Left kidney (tissue), 8 donors: ENCODE measurements at places on chromosomes 1 and 21. TPM values are rescaled to one million over a fixed set of nuclear protein-coding genes. Genes with fewer than 3 reads are reported as not detected.

GRCh38 chr1:205596876-205597275, 34.9 kb downstream of the ELK4 start:
- DNase-seq = no peak

- no peak for DNase-seq
Observed at GRCh38 chr21:36132696-36133095, 2.2 kb upstream of the CBR3 start.

DNA sequence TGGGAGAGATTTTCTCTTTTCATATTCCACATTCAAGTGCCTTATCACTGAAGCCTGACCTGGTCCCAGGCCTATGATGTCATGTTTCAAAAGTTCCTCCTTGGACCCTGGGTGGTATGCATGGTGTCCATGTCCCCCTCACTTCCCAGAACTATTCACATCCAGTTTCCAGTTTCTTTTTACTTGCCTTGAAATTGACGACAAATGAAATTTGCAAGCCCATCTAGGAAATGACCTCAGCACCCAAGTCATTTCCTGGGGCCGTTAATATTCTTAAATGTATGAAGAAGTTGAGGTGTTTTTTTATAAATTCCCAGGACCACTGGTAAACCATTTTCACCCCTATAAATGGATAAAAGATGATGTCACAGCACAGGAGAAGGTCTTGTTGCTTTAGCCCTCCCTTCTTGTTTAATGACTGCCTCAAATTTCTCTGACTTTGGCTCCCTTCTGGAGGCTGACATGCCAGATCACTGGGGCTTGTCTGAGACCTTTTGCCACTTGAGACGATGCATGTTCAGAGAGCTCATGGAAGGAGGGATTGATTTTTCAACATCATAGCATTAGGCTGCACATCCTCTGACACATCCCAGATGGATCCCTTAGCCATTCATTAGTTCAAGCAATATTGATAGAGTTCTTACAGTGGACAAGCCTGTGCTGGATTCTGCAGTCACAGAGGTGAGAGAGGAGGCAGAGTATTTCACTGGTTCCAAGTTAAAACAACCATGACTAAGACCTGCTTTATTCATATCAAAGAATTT, 221.3 kb downstream of the PLPP3 start:
- DNase-seq = peak; percentile 50

DNA sequence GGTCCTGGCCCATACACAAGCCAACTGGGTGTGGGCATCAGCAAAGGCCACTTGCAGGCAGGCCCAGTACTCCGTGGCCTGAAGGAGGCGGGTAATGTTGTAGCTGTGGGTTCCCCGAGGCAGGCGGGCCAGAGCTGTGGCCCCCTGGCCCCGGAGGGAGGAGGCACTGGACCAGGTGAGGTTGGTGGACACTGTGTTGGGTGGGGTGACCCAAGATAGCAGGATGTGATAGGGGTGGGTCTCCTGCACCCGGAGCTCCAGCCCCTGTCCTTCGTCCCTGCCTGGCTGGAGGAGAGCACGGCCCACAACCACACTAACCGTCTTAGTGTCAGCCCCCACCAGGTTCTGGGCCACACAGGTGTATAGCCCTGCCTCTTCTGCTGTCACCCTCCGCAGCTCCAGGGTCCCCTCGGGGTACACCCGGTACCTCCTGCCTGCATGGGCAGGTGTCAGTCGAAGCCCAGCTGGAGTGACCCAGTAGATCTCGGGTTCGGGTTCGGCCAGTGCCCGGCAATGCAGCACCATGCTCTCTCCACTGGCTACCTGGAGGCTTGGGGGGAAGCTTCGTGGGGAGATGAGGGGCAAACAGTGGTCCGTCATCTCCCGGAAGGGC, 67.3 kb downstream of the LRRN2 start:
- DNase-seq = no peak

DNA sequence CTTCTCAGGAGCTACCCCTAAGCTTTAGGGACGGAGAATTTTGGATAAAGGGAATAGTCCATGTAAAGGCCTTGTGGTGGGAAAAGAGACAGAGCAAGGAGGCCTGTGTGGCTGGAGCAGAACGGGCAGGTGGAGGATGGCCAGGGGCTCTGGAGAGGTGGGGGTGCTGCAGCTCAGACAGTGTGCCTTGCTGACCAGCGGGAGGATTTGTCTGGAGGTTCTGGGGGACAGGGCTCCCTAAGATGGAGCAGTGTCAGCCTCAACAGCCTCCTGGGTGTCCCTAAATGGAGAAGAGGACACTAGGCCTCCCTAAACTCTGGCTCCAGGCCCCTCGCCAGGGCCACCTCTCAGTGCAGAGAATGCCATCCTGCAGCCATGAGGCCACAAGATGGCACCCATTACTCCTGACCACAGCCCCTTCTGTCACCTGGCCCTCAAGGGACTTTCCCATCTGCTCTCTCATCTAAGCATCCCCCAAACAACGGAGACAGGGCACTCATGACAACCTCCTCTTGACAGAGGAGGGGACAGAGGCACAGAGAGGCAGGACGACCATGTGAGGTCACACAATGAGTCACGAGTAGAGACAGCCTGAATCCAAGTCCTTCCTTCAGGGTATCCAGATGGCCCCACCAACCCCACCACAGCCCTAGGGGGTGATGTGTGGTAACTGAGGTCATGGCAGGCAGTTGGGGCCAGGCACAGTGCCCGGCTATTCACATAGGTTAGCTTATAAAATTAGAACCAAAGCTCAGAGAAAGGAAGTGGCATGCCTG, 94.7 kb downstream of the DMRTB1 start:
- no peak for DNase-seq

DNA sequence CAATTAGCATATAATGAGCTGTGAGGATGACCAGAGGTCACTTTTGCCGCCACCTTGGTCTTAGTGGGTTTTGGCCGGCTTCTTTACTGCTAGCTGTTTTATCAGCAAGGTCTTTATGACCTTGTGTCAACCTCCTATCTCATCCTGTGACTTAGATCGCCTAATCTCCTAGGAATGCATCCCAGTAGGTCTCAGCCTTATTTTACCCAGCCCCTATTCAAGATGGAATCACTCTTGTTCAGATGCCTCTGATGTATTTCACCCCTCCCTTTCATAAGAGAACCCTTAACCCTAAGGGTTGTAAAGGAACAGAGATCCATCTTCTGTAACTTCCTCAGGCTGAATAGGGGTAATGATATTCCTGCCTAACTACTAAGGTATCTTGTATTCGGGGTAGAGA, 58.9 kb upstream of the PALMD start:
- DNase-seq = no peak

- DNase-seq = no peak
Observed at GRCh38 chr1:3019007-3019515, 2.2 kb upstream of the ACTRT2 start.

DNA sequence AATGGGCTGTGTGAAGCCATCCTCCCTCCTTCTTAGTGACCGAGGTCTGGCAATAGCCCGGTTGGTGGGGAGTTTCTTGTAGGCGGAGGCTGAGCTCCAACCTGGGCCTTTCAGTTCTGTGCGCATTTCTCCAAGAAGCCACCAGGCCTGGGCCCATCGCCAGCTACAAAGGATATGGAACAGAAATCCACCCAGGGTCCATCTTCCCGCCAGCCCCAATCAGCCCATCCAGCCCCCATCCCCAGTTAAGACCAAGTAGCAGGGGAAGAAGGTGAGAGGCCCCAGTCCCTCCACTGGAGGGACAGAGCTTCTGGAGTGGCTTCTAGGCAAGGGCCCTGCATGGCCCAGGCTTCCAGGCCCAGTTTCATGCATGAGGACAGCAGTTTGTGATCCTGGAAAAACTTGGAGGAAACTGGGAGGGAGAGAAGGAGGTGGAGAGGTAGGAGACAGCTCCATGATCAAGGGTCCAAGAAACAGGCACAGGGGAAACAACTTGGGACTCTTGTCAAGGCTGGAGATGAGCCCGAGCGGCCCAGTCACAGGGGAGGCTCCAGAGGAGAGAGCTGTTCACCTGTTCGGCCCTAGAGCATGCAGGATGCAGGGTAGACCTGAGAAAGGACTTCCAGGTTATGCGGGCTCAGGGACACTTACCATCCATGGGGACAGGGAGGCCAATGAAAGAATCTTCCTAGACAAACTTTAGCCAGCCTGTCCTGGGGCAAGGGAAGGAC, 261.2 kb downstream of the PTPRU start:
- DNase-seq = no peak

DNA sequence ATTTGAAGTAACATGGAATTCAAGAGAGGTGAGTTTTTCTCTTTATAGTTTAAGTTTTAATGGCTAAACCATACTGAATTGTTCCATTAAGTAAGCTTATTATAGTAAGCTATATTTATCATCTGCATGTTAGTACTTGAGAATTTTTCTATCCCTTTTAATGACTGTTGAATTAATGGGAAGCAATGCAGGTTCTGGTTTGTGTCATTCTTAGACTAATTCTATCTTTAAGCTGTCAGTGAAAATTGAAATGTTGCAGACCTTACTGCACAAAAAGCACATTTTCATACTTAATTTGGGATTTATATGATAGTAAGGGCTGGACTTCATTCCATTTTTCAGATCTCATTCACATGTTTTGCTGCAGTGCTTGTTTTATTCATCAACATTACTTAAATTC, 25.9 kb downstream of the SRSF11 start:
- DNase-seq = no peak

- peak; percentile 50 for DNase-seq
Observed at GRCh38 chr1:4652631-4653327, 1.6 kb upstream of the AJAP1 start.

DNA sequence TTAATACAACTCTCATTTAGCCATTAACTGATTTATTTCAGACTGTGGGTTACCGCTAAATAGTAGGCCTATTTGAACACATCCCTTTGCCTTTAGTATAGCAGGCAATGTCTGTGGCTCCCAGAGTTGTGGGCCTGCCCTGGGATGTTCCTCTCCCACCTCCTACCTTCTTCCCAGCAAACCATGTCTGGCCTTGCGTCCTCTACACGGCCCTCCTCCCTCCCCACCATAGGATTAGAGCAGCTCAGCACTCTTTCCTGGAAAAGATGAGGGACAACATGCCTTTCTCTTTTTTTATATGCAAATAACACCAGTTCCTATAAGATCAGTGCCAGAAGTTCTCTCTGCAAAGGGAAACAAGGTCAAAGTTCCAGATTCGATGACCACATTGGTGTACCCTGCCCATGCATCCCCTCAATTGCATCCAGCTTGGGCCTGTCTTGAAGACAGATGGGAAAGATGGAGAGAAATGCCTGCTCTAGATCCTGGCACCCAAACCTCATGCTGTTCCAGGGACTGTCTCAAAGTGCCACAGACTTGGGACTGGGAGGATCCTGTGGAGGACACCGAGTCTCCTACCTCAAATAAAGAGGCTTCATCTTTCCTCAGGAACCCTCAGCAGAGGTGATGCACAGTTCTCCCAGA, 57.2 kb downstream of the CD46 start:
- no peak for DNase-seq

DNA sequence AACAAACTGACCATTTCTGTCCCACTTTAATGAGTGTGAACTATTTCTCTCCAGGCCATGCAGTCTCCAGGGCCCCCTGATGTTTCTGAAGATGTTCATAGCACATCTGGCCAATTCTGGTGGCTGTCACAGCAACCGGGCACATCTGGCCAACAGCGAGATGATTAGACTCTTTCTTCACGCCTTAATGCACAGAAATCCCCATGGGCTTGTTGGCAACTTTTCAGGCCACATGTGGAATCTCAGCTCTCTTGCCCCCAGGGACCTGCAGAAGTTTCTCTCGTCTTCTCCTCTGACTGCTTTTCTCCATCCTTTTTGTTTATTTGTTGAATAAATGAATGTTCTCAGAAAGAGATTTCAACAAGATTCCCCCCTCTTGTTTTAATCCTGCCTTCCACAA, 71.2 kb upstream of the HMGB4 start:
- no peak for DNase-seq

- DNase-seq = peak; percentile 97
Observed at GRCh38 chr1:161225534-161226319, at the start of gene TOMM40L. TOMM40L (plus strand) TSS chr1:161226060; CDS start chr1:161226490, 430 bp downstream.

- no peak for DNase-seq
Observed at GRCh38 chr1:94070865-94071264, 50.1 kb downstream of the ABCA4 start.

DNA sequence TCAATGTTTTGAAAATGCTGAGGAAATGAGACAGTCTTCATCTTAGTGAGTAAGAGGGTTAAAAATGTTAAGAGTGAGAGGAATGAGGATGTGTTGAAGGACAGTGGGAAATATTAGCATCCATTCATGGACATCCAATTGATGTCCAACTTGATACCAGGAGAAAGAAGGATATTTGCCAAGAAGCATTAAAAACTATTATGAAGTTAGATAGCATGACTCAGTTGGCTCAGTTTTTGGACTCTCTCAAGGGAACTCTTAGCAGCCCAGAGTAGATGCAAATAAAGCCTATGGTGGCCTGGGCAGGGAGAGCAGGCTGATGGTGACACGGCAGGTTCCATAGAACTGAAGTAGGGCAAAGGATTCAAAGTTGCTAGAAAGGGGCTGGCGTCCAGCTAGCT, 171.0 kb downstream of the ZZZ3 start:
- DNase-seq = no peak

DNA sequence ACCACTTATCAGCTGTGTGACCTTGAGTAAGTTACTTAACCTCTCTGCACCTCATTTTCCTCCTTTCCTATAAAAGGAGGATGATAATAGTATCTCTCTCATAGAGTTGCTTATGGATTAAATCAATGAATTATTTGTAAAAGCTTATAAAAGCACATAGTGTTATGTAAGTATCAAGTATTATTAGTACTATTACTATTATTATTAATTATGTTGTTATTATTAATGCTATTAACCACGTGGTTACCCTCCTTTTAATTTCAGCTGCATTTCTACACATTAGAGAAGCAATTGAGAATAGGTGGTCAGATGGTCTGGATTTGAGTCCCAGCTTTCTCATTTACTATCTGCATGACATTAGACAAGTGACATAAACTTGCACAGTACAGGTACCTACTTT, 58.1 kb upstream of the WNT4 start:
- no peak for DNase-seq

GRCh38 chr1:153945795-153946621, 510 bp downstream of the DENND4B start:
- DNase-seq = peak; percentile 41

GRCh38 chr21:45507523-45507875, 34.7 kb downstream of the SLC19A1 start:
- no peak for DNase-seq

GRCh38 chr1:51819810-51820209, 58.7 kb downstream of the NRDC start:
- no peak for DNase-seq

GRCh38 chr1:96559707-96560596, 161.6 kb upstream of the PTBP2 start:
- DNase-seq = peak; percentile 7

- DNase-seq = no peak
Observed at GRCh38 chr1:247440001-247440620, 17.8 kb downstream of the OR2B11 start.

The GUCA2A gene
- polyA plus RNA-seq = not detected

The FH gene
- polyA plus RNA-seq = 112 TPM

The TMEM200B gene
- polyA plus RNA-seq = 13.4 TPM

The RIPPLY3 gene
- polyA plus RNA-seq = 3.1 TPM

The CLCA1 gene
- not detected for polyA plus RNA-seq

The CFAP45 gene
- 3.8 TPM for polyA plus RNA-seq

The ZSWIM5 gene
- 9.6 TPM for polyA plus RNA-seq

The ORC1 gene
- polyA plus RNA-seq = 10.4 TPM

The FCRLA gene
- polyA plus RNA-seq = not detected

The OR2G6 gene
- 0.03 TPM for polyA plus RNA-seq

The MASP2 gene
- polyA plus RNA-seq = 12.8 TPM

The ACOT11 gene
- 13.6 TPM for polyA plus RNA-seq

The TRAPPC3 gene
- 64.9 TPM for polyA plus RNA-seq

The LRRC39 gene
- 4.6 TPM for polyA plus RNA-seq

The FAM167B gene
- polyA plus RNA-seq = 5.8 TPM
